MM.1S (cell line): ENCODE measurements at places on chromosomes 4 and X.
A peak's percentile ranks its signal among the peaks of the same experiment; 100 is the strongest.

- DNase-seq = no peak
Observed at GRCh38 chr4:126591583-126591982, 1041.2 kb upstream of the INTU start.

DNA sequence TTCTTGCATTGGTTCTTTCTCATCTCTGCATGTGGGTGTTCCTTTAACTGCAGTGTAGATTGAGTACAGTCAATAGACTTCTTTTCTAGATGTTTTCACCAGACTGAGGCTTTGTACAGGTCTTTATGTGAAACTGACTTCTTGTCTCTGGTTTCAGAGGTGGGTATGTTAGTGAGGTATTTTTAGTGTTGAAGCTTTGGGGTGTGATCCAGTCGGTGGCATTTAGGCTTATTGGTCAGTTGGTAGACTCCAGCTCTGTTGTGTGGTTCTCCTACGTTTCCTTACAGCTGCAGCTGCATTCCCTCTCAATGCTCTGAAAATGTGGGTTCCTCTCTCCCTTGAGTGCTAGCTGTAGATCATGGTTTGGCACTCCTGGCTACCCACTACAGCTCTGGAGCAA, 21.3 kb upstream of the AMBN start:
- peak; percentile 76 for DNase-seq

GRCh38 chr4:10347815-10348214, 109.4 kb downstream of the ZNF518B start:
- DNase-seq = no peak

GRCh38 chrX:18173494-18174180, 47.0 kb downstream of the BEND2 start:
- DNase-seq = no peak

- DNase-seq = no peak
Observed at GRCh38 chr4:122065915-122066314, 86.2 kb upstream of the BLTP1 start.

GRCh38 chr4:106041294-106042002, 146.2 kb downstream of the NPNT start:
- no peak for DNase-seq

DNA sequence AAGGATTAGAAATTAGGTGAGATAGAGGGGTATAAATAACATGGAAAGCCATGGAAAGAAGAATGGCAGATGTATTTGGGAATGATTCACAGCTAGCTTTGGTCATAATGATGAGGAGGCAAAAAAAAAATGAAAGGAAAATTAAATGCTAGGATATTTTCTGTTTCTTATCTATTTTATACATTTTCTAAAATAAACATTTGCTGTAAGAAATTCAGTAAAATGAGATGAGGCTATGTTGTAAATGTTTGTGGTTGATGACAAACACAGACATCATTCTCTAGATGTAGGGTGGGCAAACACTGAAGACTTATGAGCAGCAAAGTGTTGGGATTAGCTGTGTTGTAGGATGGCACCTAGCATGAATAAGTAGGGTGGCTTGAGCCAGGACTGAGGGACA, 407.1 kb downstream of the IL15 start:
- no peak for DNase-seq

GRCh38 chr4:158446106-158446505, 75.6 kb upstream of the RXFP1 start:
- DNase-seq = no peak
